Stimulated activated CD4-positive, alpha-beta T cell treated with anti-CD3 and anti-CD28 coated beads, Interleukin-1b, Interleukin-23, amount 100 ng/mL, for 4 hours (primary cell): ENCODE measurements at places on chromosomes 7 and 10.

GRCh38 chr7:117435475-117436043 lies 8.3 kb upstream of the ASZ1 start:
- DNase-seq = no peak

DNA sequence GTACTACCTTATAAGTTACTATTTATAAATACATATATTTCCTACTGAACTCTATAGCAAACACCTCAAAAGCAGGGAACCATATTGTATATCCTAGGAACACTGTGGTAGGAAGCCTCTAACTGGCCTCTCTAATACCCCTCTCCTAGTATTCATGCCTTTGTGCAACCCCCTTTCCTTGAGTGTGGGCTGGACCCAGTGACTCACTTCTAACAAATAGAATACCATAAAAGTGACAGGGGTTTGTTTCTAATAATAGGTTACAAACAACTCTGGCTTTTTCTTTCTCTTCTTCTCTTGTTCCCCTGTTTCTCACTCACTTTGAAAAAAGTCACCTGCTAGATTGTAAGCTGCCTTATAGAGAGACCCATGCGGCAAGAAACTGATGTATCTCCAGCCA lies 51.6 kb upstream of the MACC1 start:
- no peak for DNase-seq

GRCh38 chr10:115947104-115947503 lies 325.9 kb downstream of the GFRA1 start:
- no peak for DNase-seq

GRCh38 chr7:17474724-17475344 lies 176.4 kb downstream of the AHR start:
- DNase-seq = no peak

DNA sequence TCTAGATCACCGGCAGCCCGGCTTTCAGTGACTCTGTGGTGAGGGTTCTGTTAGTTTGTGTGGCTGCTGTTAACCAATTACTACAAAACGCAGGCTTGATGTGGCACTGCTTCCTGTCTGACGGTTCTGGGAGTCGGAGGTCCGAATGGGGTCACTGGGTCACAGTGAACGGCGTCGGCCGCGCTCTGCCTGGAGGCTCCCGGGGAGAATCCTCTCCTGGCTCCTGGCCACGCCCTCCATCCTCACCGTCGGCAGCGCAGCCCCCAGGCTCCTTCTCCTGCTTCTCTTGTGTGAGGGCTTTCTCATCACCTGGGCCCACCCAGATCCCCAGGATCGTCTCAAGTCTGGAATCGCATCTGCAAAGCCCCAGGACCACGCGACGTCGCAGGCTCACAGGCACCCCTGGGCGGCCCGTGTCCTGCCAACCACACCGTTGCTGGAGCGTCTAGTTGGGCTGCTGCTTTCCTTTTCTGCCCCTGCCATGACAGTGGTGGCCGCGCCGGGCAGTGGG lies 31.8 kb upstream of the NKX6-2 start:
- DNase-seq = no peak

GRCh38 chr7:142381727-142382390 lies 124.0 kb upstream of the PRSS58 start:
- no peak for DNase-seq

GRCh38 chr10:97053276-97053675 lies 132.5 kb downstream of the SLIT1 start:
- DNase-seq = no peak

DNA sequence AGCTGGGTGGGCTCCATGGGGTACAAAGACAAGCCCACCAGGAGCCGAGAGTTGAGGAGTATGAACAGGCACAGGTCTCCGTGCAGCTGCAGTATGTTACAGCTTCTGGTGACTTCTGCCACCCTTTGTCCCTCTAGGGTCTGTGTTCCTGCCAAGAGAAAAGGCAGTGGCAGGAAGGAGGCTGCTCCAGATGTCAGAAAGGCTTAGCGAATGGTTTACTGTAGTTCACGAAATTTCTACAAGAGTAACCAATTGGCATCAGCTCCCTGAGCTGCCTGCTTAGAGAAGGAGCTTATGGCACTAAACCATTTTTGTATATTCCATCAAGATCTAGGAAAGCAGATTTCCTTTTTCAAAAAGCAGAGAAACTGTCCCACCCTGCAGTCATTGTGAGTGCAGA lies 48.2 kb upstream of the TMEM72 start:
- DNase-seq = no peak

DNA sequence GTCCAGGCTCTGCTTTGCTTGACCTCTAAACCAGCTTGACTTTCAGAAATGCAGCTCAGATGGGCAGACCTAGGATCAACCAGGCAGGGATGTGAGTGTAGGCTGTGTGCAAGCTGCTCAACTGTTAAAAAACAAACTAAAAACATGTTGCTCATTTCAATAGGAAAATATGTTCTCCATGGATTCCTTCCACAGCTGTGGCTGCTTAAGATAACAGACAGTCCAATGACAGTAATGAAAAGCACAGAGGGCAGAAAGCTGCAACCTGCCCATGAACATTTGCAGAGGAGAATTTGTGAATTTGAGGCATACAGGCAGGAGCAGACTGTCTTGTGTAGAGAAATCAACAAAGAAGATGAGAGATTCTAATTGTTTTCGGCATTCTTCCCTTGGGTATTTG lies 534.2 kb downstream of the CCSER2 start:
- DNase-seq = no peak

DNA sequence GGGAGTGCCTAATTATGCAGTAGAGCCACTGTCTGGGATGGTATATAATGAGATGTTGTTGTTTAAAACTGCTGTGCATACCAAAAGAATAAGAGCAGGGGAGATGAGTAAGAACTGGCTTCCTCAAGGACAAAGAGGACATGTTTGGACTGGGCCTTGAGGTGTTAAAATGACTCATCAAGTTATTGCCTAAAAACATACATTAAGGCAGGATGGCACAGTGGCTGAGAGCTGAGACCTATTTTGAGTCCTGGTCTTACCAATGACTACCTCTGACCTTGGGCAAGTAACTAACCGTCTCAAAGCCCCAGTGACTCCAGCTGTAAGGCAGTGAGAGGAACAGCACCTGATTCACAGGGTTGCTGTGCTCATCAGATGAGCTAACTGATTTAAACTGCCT lies 71.1 kb downstream of the CFAP58 start:
- no peak for DNase-seq

DNA sequence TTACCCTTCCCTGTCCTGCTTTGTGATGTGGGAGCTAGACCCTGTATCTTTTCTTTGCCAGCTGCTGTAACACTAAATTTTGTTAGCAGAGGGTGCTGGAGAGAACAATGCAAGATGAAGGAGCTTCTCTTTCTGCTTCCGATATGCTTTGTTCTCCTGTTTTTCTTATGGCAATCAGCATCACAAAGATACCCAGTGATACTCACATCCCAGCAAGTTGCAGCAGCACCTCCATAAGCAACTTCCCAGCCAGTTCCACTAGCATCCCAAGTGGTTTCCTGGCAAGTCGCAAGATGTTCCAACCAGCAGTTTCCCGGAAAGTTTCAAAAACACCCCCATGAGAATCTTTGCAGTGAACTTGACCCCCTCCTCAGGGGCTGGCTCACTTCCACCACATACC lies 148.6 kb downstream of the IMMP2L start:
- no peak for DNase-seq

GRCh38 chr7:132480534-132480933 lies 95.7 kb downstream of the PLXNA4 start:
- DNase-seq = no peak

- no peak for DNase-seq
Observed at GRCh38 chr7:99112097-99112496, 31.8 kb downstream of the SMURF1 start.

DNA sequence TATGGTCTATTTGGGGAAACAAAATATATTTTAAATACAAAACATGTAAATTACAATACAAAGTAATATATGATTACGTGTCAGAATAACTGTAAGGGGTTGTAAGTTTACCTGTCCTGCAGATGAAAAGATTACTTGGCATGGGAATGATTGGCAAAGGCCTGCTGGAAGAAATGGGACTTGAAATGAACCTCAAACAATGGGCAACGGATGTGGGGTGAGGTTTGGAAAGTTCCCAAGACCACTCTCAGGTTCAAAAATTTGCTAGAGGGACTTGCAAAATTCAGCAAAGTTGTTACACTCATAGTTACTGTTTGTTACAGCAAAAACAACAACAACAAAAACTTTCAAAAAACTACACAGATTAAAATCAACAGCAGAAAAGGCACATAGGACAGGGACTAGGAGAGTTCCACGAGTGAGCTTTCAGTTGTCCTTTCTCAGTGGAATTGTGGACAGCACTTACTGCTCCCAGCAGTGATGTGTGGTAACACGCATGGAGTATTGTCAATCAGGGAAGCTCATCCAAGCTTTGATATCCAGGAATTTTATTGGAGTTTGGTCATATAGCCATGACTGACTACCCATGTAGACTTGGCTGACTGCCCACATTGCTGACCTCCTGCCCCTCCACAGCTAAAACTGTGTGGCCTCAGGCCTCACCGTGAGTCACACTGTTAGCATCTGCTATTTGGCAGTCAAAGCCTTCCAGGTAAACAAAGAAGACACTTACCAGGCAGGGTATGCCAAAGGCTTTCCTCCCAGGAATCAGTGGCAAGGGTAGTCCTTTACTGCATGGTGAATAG lies 43.8 kb downstream of the EXOC6 start:
- DNase-seq = no peak

DNA sequence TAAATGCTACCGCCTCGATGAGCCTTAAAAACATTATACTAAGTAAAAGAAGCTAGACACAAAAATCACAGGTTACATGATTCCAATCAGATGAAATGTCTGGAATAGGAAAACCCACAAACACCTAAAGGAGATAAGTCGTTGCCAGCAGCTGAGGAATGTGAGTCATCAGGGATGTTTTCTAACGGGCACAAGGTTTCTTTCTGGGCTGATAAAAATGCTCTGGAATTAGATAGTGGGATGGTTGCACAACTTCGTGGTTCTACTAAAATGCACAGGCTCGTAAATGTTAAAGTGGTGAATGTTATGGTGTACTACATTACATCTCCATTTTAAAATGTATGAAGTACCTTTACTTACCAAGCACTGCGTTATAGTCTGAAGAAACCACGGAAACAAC lies 9.7 kb downstream of the ABLIM1 start:
- no peak for DNase-seq

DNA sequence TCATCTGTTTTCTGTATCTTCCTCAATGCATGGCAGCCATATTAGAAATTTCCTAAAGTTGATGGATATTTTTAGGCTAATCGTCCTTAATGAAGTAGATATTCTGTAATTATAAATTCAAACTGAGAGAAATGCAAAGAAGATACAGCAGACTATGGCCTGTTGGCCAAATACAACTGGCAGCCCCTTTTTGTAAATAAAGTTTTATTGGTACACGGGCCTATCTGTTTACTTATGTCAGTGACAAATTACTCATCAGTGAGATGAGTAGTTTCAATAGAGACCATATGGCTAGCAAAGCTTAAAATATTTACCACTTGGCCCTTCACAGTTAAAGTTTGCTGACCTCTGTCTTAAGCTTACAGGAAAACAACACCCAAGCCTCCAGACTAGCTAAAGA lies 112.3 kb downstream of the HTR7 start:
- no peak for DNase-seq

GRCh38 chr10:11603741-11604140 lies 7.7 kb downstream of the USP6NL start:
- no peak for DNase-seq

DNA sequence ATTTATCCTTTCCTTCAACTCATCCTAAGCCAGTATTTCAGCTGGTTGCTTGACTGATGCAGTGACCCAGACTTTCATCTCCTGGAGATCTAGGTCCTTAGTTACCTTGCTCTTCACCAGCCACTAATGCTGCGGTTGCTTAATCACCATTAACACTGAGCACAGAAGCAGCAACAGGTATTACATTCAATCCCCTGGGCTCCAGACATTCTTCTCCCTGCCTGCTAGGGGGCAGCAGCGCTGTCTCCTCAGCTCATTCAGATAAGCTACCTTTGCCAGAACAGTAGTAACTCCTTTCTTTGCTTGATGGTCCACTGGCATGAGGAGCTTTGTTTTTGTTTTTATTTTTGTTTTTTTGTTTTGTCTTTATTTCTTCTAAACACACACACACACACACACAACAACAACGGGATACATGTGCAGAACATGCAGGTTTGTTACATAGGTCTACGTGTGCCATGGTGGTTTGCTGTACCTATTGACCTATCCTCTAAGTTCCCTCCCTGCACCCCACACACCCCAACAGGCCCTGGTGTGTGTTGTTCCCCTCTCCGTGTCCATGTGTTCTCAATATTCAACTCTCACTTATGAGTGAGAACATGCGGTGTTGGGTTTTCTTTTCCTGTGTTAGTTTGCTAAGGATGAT lies 1043.2 kb upstream of the C7orf33 start:
- no peak for DNase-seq

DNA sequence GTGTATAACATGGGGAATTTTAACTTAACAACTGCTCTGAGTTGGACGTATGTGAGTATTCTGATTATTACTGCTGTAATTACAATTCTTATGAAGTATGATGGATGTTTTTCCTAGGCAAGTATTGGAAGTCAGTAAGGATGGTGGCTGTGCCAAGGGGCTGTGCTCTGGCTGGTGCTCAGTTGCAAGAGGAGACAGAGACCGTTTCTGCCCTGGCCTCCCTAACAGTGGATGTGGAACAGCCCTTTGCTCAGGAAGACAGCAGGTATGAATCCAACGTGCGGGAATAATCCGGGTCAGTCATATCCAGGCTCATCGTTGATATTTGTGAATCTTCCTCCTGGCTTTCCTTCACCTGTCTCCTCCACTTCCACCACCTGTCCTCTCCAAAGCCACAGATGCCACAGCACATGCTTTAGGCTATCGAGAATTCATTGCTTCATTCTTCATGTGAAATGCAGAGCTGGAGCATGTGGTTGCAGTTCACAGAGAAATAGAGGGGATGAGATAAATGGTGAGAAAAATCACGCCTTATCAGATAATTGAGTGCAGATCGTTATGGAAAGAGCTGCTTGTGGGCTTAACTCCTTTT lies 141.7 kb downstream of the TWIST1 start:
- DNase-seq = no peak

GRCh38 chr10:84310470-84310869 lies 17.9 kb upstream of the CCSER2 start:
- no peak for DNase-seq

GRCh38 chr7:4786015-4786414 lies 10.6 kb downstream of the AP5Z1 start:
- no peak for DNase-seq

DNA sequence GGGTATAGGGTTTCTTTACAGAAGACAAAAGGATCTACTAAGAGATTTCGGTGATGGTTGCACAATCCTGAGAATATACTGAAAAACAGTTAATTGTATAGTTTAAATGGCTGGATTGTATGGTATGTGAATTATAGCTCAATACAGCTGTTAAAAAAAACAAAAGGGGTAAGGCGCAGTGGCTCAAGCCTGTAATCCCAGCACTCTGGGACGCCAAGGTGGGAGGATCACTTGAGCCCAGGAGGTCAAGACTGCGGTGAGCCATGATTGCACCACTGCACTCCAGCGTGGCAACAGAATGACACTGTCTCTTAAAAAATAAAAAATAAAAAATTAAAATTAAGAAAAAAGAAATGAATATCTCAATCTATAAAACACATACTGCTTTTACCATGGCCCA lies 18.5 kb downstream of the ESYT2 start:
- no peak for DNase-seq
